ENCODE measurements at places on chromosomes 5 and 9.

GRCh38 chr9:134787601-134788531, 92.7 kb upstream of the FCN2 start:
- DNase-seq: no peak

- no peak for DNase-seq
These were observed 651 bp downstream of the TRIM23 start for GRCh38 chr5:65623482-65623881.

DNA sequence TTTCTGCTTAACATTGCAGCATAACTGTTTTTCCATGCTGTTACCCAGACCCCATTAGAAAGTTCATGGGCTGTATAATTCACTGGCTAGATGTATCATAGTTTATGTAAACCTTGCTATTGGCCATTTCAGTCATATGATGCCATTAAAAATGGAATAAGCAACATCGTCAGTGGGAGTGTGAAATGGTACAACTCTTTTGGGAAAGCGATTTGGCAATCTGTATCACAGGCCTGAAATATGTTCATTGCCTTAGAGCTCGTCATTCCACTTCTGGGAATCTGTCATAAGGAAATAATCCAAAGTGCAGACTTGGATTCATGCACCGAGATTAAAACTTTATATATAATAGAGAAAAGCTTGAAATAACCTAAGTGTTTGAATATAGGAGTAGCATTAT, 77.9 kb upstream of the KLF4 start:
- no peak for DNase-seq

DNA sequence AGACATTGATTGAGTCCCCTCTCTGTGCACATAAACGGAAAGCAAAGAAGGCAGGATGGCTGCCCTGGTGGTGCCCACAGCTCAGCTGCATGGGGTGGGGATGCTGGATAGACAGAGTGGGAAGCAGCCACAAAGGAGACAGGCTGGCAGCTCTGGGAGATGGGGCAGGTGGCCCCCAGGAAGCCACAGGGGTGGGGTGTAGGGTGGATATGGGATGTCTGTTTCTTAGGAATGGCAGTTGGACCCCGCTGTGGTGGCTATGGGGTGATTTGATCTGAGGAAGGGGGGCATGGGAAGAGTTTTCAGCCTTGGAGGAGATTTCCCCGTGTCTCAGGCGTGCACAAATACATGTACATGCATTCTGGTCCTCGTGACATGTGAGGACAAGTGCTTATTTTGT, 50.2 kb upstream of the VDAC1 start:
- no peak for DNase-seq

GRCh38 chr9:131289301-131290035, at the start of gene PLPP7:
Gene PLPP7, plus strand, starts transcription at chr9:131289723. Its CDS starts 275 bp downstream, at chr9:131289998.
- DNase-seq: no peak

- DNase-seq: no peak
These were observed 52.6 kb upstream of the TNFAIP8 start for GRCh38 chr5:119302916-119303897.

- no peak for DNase-seq
These were observed 179.8 kb downstream of the FGF1 start for GRCh38 chr5:142506046-142506445.

Measured in immature natural killer cell (primary cell).